ENCODE measurements at places on chromosomes 13 and 19.
A peak's percentile ranks its signal among the peaks of the same experiment; 100 is the strongest.

GRCh38 chr13:51613535-51613934 is 29.3 kb downstream of the WDFY2 start:
- DNase-seq: no peak

GRCh38 chr19:31294189-31294588 is 55.0 kb downstream of the TSHZ3 start:
- no peak for DNase-seq

- no peak for DNase-seq
These were observed 90.1 kb downstream of the FOXO1 start for GRCh38 chr13:40576369-40576768.

GRCh38 chr13:92225861-92226260 is 827.4 kb downstream of the GPC5 start:
- no peak for DNase-seq

DNA sequence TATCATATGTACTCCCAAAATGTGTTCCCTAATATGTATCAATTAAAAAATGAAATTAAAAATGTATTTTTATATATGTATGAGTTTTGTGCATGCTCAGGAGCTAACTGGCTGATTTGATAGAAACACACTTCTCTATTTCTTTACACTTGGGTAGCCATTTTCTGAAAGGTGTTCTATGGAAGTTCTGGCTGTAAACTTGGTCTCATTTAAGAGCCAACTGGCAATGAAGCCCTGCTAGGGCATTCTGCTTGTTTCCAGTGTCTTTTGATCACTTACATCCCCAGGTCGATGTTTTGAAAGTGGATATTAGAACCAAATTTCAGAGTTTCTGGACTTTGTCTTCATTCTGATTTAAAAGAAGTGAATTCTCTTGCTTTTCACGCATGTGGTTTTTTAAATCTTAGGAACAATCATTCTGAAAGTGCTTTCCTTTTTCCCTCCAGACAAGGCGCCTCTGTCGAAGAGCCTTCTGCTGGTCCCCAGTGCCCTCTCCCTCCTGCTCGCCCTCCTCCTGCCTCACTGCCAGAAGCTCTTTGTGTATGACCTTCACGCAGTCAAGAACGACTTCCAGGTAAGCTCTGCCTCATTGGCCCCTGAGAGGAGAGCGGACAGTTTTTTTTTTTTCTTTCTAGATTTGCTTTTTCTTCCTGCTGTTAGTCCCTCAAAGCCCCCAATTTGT is 20.1 kb downstream of the GPR18 start:
- DNase-seq: no peak

GRCh38 chr13:65499256-65499655 is 1730.9 kb downstream of the PCDH9 start:
- DNase-seq: no peak

DNA sequence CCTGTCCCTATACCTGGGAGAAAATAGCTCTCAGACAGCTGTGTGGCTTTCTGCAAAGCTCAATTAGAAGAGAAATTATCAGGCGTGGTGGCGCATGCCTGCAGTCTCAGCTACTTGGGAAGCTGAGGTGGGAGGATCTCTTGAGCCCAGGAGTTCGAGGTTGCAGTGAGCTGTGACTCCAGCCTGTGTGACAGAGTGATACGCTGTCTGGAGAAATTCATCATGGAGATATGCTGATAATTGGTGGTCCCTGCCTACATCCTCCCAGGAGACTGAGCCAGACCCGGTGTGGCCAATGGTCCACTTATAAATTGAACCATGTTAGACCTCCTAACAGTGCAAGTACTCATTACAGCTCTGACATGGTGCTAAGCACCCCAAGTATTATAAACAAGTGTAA is 58.7 kb upstream of the ZNF599 start:
- DNase-seq: no peak

DNA sequence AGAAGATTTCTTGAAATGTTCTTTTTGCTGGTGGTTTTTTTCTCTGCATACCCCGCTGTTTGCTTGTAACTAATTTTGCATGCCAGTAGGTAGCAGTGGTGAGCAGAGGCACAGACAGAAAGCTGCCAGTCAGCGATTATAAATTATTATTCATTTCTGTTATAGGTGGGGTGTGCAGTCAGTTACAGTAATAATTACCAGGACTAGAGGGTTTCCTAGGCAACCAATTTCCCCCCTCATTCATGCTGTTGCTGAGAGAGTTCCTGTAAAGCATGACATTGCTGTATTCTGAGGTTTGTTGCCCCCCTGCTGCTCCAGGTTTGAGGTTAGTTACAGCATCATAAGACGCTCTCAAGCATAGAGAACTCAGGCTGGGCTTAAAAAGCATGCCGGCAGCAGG is 104.5 kb downstream of the URI1 start:
- no peak for DNase-seq

DNA sequence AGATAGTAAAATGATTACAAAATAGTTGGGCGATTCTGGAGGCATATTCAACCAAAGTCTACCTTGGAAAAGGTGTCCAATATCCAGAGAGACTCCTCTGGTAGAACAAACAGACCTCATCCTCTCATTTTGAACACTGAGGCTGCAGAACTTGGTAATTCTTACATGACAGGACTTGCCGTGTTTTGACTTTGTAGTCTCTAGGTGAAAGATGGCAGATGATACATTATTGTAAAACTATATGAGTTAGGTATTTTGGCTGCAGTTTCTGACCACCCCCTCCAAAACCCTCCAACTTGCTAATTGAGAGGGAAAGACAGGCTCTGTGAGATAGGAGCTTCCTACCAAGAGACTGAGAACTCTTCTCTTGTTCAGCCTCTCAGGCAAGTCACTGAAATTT is 22.6 kb downstream of the SAE1 start:
- DNase-seq: no peak

DNA sequence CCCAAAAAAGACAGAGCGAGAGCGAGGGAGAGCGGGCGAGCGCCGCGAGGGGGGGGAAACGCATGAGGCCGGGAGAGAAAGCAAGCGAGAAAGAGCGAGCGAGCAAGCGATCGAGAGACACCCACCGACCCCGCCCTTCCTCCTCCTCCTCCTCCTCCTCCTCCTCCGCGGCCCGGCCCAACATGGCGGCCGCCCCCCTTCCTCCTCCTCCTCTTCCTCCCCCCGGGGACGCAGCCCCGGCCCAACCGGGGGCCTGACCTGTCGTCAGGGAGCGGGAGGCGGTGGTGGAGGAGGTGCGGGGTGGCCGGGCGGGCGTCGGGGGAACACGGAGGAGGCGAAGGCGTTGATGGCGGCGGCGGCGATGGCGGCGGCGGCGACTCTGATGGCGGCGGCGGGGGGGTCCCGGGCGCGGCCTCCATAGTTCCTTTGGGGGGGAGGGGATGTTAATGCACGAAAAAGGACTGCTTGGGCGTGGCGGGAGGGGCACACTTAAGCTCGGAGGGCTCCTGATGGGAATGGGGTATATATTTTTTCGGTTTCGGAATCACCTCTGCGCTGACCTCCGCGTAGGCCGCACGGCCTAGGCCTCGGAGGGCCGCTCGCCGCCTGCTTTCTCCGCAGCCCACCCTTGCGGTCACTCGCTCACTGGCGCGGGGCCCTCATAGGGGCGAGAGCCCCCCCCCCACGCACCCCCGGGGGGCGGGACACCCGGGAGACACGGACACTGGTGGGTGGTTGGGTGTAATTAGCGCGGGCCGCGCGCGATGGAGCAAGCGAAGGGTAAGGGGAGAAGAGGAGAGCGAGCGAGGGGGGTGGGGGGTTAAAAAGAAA is 1.2 kb downstream of the ZC3H4 start:
- DNase-seq: peak; percentile 69

- no peak for DNase-seq
These were observed at the start of gene FFAR1 for GRCh38 chr19:35347171-35347929. Gene FFAR1 (plus strand): TSS chr19:35347902. CDS start chr19:35351552, 3,650 bp downstream.

GRCh38 chr19:5814123-5814851 is 9.4 kb downstream of the NRTN start:
- DNase-seq: no peak

GRCh38 chr13:30577401-30577852 is 40.3 kb upstream of the USPL1 start:
- DNase-seq: no peak

- no peak for DNase-seq
These were observed 537.3 kb downstream of the SUCLA2 start for GRCh38 chr13:47463726-47464125.

- DNase-seq: peak; percentile 60
These were observed 16.4 kb downstream of the ZNF574 start for GRCh38 chr19:42092350-42092749.
